ENCODE measurements at places on chromosomes 2 and 18.

DNA sequence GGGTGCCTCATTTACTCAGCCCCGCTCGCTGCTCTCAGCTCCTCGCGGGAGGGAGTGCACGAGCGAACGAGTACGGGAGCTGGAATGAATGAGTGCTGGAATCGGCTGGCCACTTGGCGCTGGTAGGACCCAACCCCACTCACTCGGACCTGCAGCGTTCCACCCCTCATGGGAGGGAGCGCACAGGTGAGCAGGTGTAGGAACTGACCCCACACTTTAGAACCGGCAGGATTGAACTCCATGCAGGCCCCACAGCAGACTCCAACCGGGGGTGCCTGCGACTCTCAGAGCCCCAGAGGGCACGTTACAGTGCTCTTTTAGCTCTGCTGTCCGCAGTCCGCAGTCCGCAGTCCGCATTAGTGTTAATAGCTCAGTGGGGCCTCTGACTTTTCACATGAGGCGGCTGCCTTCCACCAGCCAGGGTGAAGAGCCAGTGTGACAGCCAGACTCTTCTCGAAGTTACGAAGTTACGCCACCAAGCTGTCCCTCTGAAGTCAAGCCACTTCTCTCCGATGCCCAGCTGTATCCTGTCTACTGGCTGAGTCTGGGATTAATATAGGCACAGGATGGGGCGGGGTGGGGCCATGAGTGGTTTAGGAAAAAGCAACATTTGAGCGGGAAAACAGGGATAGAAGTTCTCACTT, 102.7 kb upstream of the ARHGAP15 start:
- no peak for DNase-seq

- no peak for DNase-seq
Observed at GRCh38 chr2:12721566-12722446, 5.1 kb downstream of the TRIB2 start.

DNA sequence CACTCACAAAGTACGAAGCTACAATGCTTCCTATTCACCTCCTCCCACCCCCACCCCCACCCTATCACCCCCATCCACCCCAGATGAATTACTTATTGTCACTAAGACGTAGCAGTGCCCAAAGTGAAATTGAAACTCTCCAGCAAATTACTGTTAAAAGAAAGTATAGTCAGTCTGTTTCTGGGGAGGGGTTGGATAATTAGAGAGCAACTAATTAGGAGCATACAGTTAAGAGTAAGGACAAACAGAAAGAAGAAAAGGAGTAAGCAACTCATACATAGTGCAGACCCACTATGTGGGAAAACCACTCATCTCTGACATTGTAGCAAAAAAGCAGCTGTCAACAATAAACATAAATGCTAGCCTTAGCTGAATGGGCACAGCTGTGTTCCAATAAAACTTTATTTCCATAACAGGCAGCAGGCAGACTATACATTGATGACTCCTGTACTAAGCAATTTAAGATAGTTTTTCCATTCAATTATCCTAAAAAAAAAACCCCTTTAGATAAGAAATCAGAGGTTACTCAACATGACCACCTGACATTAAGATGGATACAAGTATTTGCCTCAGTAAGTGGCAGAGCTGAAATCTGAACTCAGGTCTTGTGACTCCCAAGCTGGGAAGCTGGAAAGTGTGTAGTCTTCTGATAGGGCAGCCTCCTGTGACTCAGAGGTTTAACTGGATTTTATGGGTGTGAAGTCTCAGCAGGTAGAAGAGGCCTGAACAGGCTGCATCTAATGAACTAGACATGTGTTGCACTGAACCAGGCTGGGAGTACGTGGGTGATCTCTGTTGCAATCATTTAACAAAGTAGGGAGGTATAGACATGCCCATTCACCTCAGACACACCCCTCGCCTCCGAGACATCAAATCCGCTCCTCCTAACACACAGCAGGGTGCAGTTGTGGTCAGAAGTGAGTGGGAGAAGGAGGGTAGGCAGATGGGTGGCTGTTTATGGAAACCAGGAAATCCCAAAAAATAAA, 171.8 kb upstream of the KLF7 start:
- DNase-seq: no peak

- DNase-seq: no peak
Observed at GRCh38 chr18:77015771-77016710, 116.5 kb downstream of the MBP start.

- no peak for DNase-seq
Observed at GRCh38 chr2:109046925-109047508, 58.0 kb upstream of the EDAR start.

GRCh38 chr2:99662761-99663341, 173.0 kb upstream of the REV1 start:
- no peak for DNase-seq

- DNase-seq: no peak
Observed at GRCh38 chr2:3608373-3609278, 13.7 kb downstream of the COLEC11 start.

GRCh38 chr2:119222863-119223520, 642 bp upstream of the STEAP3 start:
- no peak for DNase-seq

- no peak for DNase-seq
Observed at GRCh38 chr2:214310319-214310718, 100.5 kb upstream of the VWC2L start.

DNA sequence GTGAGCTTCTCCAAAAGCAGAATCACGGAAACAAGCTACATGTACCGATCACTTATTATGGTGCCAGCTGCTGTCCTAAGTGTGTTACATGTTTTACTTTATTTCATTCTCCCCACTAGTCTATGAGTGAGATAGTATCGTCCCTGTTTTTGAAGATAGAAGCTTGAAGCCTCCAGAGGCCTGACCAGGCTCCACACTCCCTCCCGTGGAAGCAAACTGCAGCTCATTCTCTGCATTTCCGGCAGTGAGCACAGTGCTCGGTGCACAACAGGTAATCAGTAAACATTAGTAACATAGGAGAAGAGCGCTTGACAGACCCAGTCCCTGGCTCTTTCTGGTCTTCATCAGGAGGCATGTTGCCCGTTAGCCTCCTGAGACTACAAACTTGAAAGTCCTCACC, 72.9 kb downstream of the ZBTB7C start:
- no peak for DNase-seq

- DNase-seq: no peak
Observed at GRCh38 chr2:207505171-207505570, 24.6 kb upstream of the CREB1 start.

DNA sequence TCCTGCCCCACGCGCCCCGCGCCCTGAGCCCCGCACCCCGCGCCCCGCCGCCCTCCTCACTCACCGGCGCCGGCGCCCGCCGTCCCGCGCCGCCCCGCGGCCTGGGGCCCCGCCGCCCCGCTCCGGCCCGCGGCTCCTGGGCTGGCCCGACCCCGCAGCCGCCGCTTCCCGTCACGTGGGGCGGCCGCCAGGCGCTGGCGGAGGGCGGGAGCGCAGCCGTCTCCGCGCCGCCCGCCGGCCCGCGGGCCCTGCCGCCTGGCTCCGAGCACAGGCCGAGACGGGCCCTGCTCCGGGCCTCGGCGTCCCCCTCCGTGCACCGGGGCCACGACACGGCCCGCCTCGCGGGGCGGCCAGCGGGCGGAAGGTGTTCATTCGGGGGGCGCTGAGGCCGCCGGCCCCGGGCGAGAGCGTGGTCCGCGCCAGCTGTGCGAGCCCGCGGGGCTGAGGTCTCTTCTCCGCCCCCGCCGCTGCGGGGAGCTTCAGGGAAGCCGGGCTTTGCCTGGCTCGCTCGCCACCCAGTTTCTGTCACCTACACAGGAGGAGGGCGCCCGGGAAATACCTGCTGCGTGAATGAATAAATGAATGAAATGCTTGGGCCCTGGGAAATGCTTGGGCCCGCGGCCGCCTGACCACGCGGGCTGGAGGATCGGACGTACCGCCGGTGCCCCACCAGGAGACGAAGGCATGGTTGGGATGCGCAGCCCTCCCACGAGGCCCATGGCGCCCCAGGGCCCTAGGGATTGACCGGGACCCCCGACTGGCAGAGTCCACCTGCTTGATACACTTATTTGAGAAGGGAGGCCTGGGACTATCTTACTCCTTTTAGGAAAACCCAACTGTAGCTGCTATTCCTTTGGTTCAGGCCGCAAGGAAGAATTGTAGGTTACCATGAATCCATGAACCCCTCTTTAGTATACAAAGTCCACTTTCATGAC, at the start of gene TGFBRAP1:
TGFBRAP1 (minus strand) TSS at position 175 of the 935 bp plus-strand sequence. CDS start 21,434 bp downstream, outside the sequence.
- DNase-seq: no peak

DNA sequence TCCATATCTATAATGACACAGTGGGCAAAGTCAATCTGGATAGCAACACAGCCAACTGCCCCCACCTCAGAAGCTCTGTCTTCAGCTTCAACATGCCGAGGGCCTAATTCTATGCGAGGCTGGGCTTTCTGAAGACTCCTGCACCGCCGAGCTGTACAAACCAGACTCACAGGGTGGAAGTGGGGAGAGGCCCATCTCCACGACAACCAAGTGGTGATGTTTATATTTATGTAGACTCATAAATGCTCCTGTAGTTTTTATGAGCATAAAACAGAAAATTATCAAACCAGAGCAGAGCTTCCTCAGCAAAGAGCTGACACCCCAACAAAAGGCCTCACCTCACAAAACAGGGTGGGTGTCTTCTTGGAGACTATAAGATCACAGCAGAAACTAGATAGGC, 77.0 kb upstream of the LGALSL start:
- DNase-seq: no peak

DNA sequence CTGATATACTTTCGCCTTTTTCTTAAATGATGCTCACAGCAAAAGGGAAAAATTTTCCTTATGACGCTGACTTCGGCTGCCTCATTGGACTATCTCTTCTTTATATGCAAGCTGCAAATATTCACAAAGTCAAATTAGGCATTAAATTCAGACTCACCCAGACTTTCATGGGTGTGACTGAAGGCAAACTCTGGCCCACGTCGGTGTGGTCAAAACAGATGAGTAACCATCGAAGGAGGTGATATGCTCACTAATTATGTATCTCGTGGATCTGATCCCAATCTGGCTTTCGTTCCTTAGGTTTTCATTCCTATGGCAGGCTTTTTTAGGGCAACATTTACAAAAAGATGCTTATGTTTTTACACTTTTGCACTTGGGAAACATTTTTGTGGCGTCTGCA, 36.6 kb downstream of the FAM124B start:
- DNase-seq: no peak

DNA sequence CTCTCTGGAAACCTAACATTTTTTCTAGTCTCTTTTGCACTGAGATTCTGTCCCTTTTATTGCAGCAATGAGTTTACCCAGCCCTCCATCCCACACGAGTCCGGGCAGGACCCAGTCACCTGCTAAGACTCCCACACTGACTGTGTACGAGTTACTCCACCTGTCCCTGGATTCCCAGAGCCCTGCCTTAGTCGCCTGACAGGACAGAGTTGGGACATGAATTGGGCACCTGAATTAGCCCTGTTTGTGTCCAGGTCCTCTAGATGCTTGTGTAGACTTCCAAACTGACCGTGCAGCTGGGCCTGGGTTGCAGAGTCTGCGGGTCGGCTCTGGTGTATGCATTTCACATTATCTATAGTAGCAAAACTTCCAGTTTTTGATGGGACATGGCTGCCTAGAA, 238.7 kb downstream of the VAPA start:
- no peak for DNase-seq

- DNase-seq: no peak
Observed at GRCh38 chr2:67259556-67260342, 137.4 kb upstream of the ETAA1 start.

GRCh38 chr2:3229221-3229620, 148.4 kb downstream of the EIPR1 start:
- DNase-seq: no peak

- DNase-seq: no peak
Observed at GRCh38 chr2:24731923-24732322, 61.3 kb downstream of the PTRHD1 start.

GRCh38 chr2:36831185-36831584, 134.7 kb downstream of the VIT start:
- DNase-seq: no peak

DNA sequence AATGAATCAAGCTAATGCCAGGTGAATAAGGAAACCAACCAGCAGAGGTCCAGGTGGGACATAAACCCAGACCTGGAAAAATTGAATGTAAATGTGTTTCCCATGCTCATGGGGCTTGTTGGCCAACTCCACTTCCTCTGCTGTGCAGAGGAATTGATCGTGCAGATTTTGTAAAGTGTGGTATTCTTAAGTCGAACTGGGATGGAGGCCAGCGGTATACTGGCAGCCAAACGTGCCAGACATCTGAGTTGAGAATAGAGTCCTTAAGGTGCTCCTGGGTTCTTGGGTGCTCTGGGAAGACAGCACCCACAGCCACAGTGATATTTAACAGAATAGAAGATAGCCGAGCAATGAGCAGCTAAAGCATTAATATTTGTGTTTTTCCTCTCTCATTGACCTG, 146.5 kb upstream of the LGALSL start:
- DNase-seq: no peak

DNA sequence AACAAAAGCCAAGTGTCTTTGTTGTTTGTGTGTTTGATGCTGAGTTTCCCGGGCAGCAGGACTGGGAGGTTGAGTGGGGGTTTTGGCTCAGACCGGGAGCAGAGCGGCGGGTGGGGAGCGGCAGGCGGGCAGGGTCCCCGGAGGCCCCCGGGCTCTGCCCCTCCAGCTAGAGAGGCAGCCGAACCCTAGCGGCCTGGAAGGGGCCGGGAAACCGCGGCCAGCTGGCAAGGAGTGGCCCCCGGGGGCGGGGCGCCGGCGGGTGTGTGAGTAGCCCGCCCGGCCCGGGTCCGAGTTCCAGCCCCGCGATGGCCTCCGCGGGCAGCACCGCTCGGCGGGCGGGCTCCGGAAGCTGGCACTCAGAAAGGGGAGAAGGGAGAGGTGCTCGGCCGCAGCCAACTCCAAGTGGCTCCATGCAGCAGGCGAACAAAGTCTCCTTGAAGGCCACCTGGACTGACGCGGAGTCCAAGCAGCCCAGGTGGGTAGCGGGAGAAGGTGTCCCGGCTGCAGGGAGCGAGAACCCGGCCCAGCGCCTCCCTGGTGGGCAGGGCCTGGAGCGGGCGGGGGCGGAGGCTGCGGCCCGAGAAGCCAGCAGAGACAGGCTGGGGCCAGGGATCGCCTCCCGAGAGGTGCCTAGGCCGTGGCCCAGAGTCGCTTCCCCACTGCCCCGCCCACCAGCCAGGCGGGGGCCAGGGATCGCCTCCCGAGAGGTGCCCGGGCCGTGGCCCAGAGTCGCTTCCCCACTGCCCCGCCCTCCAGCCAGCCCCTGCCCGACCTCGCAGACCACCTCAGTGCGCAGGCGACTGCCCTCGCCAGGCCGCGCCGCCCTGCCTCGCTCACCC, at the start of gene ANKRD53:
ANKRD53 (plus strand) TSS at position 290 of the 839 bp plus-strand sequence; CDS start at position 306, 16 bp downstream.
- DNase-seq: no peak

GRCh38 chr2:12436483-12436882, 280.3 kb upstream of the TRIB2 start:
- DNase-seq: no peak

DNA sequence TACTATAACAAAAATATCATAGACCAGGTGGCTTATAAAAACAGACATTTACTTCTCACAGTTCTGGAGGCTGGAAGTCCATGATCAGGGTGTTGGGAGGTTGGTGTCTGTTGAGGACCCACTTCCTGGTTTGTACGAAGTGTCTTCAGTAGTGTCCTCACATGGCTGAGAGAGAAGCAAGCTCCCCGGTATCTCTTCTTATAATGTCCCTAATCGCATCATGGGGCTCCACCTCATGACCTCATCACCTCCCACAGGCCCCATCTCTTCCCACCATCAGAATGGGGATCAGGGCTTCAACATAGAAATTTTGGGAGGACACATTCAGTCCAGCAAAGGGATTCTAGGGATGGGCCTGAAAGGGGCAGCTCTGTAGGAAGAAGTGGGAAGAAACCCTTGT, 4.8 kb upstream of the NIFK start:
- no peak for DNase-seq

Data from cortex of kidney (tissue), 1 donor.